ENCODE measurements at places on chromosomes 3 and 15.
A peak's percentile ranks its signal among the peaks of the same experiment; 100 is the strongest.

GRCh38 chr15:67838789-67839332 lies 984 bp downstream of the RNU6-1 start:
- no peak for DNase-seq

DNA sequence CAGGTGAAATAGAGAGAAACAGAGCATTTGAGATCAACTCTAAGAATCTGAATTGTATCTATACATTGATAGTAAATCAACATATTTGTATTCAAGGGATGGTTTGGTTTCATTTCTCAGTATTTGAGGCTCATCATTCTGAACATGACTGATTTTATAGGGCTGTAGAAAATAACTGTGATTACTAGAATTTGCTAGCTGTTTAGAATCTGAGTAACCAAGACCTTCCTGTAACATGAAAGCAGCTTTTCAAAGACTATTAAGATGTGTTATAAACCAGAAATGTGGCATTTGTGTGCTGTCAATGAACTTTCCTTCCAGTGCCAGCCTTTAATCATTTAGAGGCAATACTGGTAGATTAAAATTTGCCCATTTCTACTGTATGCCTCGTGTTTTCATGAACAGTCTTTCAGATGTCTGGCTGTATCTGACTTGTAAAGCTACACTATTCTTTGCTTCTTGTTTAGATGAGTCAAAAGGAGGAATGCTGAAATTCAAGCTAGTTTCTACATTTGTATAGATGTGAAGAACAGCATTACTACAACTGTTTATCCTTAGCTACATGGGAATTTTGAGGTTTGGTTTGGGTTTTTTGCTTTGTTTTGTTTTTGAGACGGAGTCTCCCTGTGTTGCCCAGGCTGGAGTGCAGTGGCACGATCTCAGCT lies 137.3 kb upstream of the BHLHE40 start:
- no peak for DNase-seq

- no peak for DNase-seq
Observed at GRCh38 chr3:49602877-49603411, 48.7 kb downstream of the BSN start.

GRCh38 chr3:74489050-74489792 lies 125.2 kb downstream of the CNTN3 start:
- DNase-seq = no peak

- no peak for DNase-seq
Observed at GRCh38 chr3:14404631-14405359, 2.4 kb downstream of the SLC6A6 start.

DNA sequence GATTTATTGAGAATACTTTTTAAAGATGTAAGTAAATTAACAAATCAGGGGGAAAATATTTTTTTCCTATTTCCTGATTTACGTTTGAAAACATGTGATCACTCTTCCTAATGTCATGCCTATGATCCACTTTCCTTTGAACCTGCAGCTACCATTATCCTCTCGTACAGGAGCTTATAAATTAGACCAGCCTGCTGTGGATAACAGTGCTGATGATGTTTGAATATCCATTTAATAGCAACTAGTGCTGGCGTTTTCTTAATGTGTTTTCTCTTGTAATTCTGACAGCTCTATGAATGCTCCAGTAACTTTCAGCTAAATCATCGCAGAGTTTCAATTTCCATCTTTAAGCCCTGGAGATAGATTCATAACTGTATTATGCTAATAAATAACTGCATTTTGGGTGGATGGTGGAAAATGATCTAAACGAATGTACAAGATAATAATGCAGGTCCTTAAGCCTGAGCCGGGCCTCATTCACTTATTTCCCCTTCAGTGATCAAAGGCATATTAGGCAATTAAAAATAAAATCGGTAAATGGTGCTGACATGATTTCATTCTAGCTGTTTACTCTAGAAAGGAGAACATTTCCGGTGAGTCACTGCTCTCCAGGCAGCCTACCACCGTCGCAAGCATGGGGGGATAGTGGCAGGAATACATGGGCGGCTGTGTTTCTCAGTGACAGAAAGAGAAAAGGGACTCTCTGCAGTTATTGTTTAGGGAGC lies 58.5 kb upstream of the SLC24A5 start:
- DNase-seq = no peak

- DNase-seq = no peak
Observed at GRCh38 chr3:171455603-171456550, 4.3 kb downstream of the TNIK start.

- no peak for DNase-seq
Observed at GRCh38 chr3:155026999-155027591, 53.0 kb upstream of the MME start.

DNA sequence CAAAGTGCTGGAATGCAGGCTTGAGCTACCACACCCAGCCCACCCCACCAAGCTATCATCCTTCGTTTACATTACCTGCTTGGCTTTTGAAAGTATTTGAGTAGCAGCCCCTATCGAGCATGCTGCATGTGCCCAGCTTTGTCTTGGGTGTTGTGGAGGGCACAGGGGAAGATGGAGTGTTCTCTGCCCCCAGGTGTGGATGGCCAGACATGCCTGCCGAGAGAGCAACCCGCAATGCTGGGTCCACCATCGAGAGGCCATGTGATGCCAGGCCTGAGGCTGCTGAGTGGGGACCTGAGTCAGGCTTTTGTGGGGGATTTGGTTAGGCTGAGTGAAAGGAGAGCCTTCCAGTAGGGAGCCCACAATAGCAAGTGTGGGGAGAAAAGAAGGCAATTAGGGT lies 25.9 kb downstream of the FOXL2NB start:
- no peak for DNase-seq

DNA sequence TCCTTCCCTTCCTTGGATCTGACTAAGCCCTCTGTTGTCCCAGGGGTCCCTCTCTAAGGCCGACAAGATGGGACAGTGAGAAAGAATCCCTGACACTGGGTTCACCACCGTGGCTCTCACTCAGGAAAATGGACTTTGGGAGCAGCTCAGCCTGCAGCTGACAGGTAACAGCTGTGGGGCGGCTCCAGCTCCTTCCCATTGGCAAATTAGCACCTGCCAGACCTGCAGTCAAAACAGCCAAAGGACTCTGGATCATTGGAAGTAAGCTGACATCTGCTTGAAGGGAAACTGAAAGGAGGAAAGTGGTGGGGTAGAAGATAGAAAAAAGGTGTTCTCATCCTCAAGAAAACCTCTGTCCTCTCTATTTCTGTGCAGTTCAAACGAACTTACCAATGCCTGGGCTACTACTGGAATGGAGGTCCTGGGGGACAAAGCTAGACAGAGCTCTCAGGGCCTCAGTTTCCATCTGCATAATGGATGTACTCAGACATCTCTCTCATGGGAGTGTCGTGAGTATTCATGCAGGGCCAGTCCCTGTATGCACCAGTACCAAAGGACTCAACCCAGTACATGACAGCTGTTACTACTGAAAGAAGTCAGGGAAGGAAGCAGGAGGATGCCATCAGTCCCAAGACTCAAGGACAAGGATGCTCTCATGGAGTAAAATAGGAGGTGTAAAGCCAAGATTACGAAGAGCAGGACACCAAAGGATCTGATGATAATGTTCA lies 53.6 kb upstream of the DCLK3 start:
- DNase-seq = no peak

DNA sequence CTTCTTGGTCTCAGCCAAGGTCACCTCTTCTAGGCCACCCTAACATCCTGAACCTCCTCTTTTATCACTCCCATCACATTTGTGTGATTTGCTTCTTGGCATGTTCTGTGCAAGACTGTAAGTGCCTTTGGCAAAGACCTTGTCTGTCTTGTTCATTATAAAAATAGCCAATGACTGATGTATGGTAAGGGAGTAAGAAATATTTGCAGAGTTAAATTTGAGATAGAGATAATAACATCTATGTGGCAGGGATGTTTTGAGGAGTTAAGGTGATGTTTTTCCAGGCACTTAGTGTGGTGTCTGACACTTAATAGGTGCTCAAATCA lies 202.3 kb downstream of the CADPS start:
- no peak for DNase-seq

DNA sequence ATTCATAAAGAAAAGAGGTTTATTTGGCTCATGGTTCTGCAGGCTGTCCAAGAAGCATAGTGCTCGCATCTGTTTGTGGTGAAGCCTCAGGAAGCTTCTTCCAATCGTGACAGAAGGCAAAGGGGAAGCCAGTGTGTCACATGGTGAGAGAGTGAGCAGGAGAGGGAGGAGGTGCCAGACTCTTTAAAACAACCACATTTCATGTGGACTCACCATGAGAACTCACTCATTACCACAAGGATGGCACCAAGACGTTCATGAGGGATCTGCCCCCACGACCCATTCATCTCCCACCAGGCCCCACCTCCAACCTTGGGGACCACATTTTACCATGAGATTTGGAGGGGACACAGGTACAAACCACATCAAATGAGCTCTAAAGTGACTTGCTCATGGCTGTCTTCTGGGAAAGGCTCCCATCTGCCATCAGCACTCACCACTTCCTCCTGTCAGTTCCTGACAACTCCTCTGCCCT lies 327.3 kb upstream of the TLE3 start:
- DNase-seq = no peak

- DNase-seq = no peak
Observed at GRCh38 chr3:185460309-185460708, 38.5 kb downstream of the TMEM41A start.

DNA sequence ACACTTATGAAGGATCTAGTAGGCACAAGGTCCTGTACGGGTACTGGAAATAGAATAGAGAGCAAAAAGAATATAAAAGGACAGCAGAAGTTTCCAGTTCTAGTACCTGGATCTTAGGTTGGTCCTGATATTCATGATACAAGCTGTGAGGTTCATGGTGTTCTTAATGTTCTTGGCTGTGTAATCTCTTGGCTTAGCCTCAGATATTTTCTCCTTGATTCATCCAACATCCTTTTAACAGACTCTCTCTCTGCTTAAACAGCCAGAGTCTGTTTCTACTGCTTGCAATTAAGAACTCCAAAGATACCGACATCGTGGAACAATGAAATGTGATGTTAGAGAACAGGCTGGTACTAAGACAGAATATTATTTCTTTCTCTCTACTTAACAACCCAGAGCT lies 49.9 kb downstream of the CNTN3 start:
- no peak for DNase-seq

DNA sequence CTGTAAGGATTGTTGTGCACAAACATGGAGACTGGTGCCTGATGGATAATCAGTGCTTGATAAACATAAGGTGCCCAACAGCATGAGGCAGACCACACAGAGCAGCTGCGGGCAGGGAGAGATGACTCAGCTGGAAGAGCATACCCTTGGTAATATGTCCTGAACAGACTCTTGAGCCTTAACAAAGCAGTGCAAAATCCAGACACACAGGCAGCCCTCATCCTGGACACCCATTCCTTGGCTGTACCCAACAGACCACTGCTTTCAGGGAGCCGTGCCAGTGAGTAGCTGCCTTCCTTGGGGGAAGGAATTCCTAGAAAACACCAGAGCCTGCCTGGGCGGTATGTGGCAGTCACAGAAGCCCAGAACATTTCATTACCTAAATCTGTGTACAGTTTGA lies 156.2 kb downstream of the CLSTN2 start:
- no peak for DNase-seq

GRCh38 chr15:67806536-67806935 lies 18.8 kb upstream of the SKOR1 start:
- no peak for DNase-seq

DNA sequence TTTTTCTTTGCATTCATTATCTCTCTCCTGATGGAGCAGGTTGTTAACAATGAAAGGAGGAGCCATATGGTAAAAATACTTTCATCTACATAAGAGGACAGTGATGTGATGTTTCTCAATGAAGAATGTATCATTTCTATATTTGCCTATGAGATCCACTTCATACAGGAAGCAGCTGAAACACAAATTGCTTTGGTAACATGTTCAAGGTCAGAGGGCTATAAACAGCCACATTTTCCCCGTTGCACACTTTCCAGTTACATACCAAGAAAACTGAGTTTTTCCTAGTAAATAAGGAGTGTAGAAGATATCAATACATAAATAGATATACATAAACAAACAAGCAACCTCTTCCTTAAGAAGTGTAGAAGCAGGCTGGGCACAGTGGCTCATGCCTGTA lies 32.6 kb upstream of the GYG1 start:
- no peak for DNase-seq

- no peak for DNase-seq
Observed at GRCh38 chr3:194389269-194389668, 9.8 kb downstream of the GP5 start.

DNA sequence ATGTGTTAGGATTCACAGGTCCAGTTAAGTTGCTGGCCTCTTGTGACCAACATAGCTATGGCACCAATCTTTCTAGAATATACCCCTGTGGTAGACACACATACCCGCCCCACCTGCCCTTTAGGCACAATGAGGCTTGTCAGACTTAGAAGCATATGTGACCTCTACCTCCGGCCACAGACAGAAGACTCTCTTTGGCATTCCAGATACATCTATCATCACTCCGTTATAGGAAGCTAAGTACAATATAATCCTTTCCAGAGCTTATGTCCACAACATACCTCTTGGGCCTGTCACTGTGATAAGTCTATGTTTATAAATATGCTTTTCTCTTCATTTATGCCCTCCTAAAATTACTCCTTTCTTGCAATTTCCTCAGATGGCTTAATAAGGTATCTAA lies 39.8 kb downstream of the CD47 start:
- peak; percentile 59 for DNase-seq

- no peak for DNase-seq
Observed at GRCh38 chr15:92101708-92102394, 248.3 kb downstream of the SLCO3A1 start.

GRCh38 chr3:2870724-2871333 lies 239.3 kb downstream of the IL5RA start:
- no peak for DNase-seq

All from HS-5 (cell line).